ENCODE measurements at places on chromosomes 4 and X.

DNA sequence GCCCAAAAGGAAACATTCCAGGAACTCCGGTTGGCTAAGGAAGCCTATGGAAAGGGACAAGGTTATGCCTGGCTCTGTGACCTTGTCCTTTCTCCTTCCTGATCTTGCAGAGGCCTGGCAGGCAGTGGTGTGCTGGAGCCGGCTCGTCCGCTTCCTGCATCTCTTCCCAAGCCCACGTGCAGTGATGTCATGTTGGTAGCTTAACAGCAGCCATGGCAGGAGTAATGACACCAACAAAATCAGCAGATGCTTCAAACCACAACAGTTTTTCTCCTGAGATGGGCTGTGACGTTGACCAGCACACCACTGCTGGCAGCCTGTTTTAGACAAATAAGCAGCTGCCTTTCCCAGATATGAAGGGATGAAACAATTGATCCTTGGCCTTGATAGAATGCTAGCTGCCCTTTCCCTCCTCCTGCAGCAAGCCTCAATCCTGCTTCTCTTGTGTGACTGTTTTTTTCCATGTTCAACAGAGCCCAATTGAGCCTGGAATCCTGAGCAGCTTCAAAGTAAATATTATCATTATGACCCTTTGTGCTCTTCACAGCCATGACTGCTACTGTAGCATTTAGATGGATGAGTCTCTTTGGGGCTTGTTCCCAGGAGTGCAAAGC lies 23.4 kb downstream of the SEPTIN6 start:
- no peak for DNase-seq

DNA sequence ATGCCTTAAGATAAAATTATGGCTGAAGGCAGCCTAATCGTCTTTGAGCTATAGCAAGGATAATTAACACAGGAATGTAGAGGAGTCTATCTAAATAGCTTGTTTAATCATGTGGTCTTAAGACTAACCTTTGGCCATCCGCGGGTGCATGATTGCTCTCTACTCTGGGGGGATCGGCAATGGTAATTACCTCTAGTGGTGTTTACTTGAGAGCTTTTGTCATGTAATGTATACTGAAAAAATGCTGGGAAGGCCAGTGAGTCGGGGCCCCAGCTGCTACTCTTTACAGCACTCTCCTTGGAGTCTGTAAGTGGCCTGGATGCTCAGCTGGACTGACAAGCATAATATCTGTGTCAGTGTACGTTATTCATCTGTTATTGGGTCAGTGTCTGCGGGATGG lies 65.5 kb upstream of the GNPDA2 start:
- no peak for DNase-seq

DNA sequence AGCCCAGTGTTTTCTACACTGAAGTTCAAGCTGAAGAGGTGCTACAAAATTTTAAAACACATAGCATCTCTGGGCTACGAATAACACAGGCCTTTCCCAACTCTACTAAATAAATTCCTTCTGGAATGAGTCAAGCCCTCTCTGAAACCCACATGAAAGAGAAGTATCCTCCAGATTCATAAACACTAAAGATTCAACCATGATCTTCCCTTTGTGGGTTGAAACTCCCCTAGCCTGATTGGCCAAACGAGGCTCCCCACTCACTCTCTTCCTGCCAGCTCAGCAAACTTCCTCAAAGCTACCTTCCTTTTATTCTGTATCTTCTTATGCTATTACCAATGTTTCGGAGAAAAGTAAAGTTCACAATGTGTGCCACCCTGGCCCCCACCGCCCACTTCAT lies 95.4 kb downstream of the NKX6-1 start:
- DNase-seq: no peak

- peak; percentile 27 for DNase-seq
These were observed 30.9 kb downstream of the NIPAL1 start for GRCh38 chr4:48047421-48047844.

DNA sequence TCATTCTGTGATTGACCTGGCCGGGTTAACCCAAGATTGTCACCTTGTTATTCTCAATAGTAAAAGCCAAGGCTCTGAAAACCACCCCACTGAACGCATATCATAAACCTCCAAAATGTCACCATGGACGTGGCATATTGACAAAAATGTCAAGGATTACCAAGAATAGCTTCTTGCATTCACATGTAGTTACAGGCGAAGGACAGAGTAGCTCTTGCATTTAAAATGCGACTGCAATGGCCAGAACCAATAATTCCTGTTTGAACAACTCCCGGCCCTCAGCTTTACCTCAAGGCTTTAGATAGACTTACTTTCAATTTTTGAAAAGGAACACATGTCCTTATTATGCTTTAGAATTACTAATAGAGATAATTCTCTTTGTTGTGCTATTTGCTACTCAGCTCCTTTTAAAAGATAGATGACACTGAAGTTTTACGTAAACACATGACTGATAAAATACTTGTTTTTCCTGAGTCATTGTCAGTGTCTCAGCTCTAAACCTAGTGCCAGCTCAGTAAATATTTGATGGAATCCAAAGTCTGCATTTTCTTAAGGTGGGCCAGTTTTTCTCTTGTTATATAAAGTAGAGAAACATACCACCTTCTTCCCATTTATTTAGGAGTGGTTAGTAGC lies 66.3 kb downstream of the CLDN34 start:
- DNase-seq: no peak

GRCh38 chr4:121728066-121728465 lies 31.3 kb upstream of the ANXA5 start:
- DNase-seq: no peak

DNA sequence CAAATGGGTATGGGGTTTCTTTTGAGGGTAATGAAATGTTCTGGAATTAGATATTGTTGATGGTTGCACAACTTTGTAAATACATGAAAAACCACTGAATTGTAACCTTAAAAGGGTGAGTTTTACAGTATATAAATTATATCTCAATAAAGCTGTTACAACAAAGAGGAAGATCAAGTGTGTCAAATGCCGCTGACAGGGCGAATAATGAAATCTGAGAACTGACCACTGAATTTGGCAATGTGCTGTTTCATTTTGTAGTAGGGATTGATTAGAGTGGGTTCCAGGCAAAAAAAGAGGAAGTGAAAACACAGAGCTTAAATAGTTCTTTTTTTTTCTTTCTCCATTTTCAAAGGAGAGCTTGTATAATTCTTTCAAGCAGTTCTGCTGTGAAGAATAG lies 161.1 kb upstream of the NAP1L5 start:
- peak; percentile 79 for DNase-seq
